ENCODE measurements at places on chromosomes 11 and 22. TPM values are rescaled to one million over a fixed set of nuclear protein-coding genes. Genes with fewer than 3 reads are reported as not detected.

F2 gene
- 0.20 TPM for total RNA-seq

CYP2D6 gene
- 6.7 TPM for total RNA-seq

CHID1 gene
- total RNA-seq: 66.1 TPM

PTGDR2 gene
- total RNA-seq: not detected

SLC25A18 gene
- 0.57 TPM for total RNA-seq

DNA sequence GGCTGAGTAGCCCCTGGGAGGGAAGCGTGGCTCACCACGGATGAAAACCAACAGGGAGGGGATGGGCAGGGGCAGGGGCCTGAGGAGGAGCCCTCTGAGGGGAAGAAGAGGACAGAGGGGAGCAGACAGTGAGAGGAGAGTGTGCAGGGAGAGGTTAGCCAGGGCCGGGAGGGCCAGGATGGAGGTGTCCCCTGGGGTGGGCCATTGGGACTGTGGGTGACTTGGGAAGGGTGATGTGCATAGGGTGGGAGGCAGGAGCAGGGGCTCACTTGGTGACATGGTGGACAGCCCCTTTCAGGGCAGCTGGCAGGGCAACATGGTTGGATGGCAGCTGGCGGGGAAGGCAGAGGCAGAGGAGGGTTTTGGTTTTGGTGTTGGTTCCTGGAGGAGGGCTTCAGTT, 5.6 kb upstream of the GDPD5 start:
- peaks cover 20% of the 10 kb centered on the region for H3K4me1 ChIP-seq
- no peak overlapping the region for H3K27ac ChIP-seq
- no peak overlapping the region for H3K4me3 ChIP-seq

GRCh38 chr11:57484141-57484710, 23.9 kb downstream of the RTN4RL2 start:
- H3K27me3 ChIP-seq: peaks cover 28% of the 10 kb centered on the region
- no peak overlapping the region for H3K4me3 ChIP-seq
- H3K4me1 ChIP-seq: no peaks in the 10 kb centered on the region
- no peaks in the 10 kb centered on the region for H3K36me3 ChIP-seq
- H3K27ac ChIP-seq: no peak overlapping the region

DNA sequence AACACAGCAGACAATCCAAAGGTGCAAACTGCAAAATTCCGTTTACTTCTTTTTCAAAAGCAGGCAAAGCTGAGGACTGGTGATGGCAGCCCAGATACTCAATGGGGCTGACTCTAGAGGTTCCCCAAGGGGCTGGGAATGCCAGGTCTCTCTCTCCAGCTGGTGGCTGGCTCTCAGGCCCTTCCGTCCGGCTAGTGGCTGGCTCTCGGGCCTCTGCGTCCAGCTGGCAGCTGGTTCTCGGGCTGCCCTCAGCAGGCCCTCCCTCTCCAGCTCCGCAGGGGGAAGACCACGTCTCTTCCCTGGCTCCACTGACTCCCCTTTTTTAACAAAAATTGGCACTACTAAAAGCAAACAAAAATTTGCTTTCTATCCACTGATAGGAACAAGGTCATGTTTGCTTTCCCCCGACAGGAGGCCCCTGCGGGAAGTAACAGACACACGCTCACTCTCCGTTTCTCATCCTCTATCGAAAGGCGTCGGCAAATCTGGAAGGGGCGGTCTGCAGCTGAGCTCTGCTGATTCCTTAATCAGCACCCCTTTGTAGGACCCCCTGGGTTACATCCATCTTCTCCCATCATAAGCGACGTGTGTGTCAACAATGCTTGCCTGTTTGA, 381.4 kb downstream of the BRD1 start:
- no peaks in the 10 kb centered on the region for H3K36me3 ChIP-seq
- no peaks in the 10 kb centered on the region for H3K4me1 ChIP-seq
- no peak for DNase-seq
- H3K4me3 ChIP-seq: no peak overlapping the region

- peaks cover 22% of the 10 kb centered on the region for H3K27me3 ChIP-seq
- H3K4me3 ChIP-seq: no peak overlapping the region
- DNase-seq: no peak
- 0 out of 2 replicates have a peak, but pooled peaks cover 7% of the 10 kb centered on the region for H3K4me1 ChIP-seq
- no peaks in the 10 kb centered on the region for H3K36me3 ChIP-seq
- H3K27ac ChIP-seq: no peak overlapping the region
Measured at GRCh38 chr22:46028106-46028991, 51.4 kb upstream of the WNT7B start.
